ENCODE measurements at places on chromosomes 2 and 18.

DNA sequence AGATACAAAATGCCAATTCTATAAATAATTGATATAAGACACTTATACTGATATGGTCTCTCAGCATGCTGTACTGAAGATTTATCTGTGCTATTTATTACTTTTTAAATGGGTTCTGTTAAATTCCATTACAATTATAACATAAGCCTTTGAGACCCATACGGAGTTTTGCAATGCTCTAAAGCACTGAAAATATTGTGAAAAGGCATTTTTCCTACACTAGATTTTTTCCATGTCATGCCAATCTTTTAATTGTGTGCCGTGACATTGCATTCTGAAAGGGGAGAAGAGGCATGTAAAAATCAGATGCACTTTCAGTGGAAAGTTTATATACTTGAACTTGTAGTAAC lies 46.5 kb downstream of the EFEMP1 start:
- no peak for DNase-seq

DNA sequence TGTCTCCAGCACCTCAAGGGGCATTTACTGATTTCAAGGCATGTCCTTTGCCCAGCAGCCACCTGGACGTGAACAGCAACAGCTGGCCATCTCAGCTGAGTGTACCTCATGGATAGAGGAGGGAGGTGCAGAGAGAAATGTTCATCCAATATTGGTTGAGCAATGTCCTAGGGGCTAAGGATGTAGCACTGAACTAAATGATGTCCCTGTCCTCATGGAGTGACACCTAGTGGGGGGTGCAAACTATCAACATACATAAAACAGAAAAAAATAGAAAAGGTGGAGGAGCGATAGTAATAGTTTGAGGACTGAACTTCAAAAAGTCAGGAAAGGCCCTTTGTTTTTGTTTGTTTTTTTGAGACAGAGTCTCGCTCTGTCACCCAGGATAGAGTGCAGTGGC lies 4.8 kb upstream of the UGGT1 start:
- no peak for DNase-seq

GRCh38 chr2:31082002-31082401 lies 56.2 kb downstream of the GALNT14 start:
- DNase-seq: no peak

DNA sequence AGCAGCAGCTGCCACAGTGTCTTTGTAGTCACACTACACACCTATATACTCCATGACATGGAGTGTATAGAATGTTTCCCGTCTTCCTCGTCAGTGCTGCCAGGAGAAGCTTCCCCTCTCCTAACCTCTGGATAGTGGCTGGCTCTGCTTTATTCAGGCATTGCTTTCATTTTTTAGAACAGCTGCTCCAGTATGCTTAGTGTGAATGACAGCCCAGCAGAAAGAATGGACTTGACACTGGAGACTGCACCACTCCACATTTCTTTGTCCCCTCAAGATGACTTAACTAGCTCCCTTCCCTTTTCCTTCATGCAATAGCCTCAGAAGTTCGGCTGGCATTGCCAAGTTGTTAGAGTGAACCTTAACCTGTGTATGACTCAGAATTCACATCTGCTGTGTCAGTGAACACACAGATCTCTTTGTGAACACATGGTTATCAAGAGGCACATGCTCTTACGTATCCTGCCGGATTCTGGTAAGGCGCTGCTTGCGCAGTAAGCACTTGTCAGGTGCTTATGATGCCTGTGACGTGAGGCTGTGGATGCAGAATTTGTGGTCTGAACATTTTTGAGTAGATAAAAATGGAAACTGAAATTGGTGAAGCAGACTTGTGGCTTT lies 73.9 kb downstream of the NEDD4L start:
- DNase-seq: no peak

DNA sequence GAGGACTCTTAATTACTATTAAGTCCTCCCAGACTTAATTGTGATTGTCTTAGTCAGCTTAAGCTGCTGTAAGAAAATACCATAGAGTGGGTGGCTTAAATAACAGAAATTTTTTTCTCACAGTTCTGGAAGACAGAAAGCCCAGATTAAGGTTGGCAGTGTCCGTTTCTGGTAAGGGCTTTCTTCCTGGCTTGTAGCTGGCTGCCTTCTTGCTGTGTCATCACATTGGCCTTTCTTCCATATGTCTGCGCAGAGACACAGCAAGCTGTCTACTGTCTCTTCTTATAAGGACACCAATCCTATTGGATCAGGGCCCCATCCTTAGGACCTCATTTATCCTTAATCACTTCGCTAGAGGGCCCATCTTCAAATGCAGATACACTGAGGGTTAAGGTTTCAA lies 38.5 kb downstream of the ASXL3 start:
- DNase-seq: no peak

All from KG1 (cell line).